ENCODE measurements at places on chromosomes 12 and 14.

DNA sequence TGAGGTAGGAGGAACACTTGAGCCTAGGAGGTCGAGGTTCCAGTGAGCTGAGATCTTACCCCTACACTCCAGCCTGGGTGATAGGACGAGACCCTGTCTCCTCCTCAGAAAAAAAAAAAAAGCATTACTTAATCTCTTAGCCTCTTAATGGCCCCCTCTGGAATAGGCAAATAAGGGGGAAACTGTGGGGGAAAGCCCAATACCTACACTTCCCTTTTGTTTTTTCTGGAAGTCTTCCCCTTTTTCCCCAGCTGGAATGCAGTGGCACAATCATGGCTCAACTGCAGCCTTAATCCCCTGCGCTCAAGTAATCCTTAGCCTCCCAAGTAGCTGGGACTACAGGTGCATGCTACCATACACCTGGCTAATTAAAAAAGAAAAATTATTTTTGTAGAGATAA lies 32.2 kb downstream of the RCOR1 start:
- no peak for DNase-seq

DNA sequence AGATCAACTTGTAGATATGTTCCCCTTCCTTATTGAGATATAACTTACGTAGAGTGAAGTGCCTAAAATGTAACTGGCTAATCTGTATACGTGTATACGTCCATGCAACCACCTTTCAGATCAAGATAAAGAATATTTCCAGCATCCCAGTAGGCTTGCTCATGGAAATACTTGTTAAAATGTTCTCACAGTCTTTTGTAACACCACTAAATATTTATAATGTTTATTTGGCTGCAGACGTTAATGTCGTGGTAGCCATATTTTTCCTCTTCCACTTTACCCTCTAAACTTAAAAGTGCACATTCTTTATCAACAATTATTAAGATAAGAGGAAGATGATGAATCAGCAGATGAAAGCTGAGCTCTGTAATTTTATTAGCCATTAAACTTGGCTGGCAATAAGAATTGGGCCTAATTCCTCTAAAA lies 447.4 kb downstream of the AEBP2 start:
- DNase-seq: no peak

GRCh38 chr14:105978618-105979295 lies 452.4 kb downstream of the TMEM121 start:
- DNase-seq: no peak

- DNase-seq: no peak
Measured at GRCh38 chr12:108461058-108461660, 53.9 kb upstream of the FICD start.

DNA sequence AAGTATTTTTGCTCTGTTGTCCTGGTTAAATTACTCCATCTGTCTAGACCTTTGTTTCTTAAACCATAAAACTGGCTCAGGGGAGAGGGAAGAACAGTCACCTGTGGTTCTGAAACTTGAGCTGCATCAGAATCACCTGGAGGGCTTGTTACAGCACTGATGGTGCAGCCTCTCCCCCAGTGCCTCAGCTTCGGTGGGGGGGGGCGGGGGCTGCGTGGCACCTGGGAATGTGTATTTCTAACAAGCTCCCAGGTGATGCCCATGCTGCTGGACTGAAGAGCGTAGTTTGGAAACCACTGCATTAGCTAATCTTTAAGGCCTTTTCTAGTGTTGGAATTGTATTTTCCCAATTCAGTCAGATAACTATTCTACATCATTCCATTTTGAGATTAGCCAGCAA lies 42.7 kb downstream of the GPHB5 start:
- DNase-seq: no peak

- no peak for DNase-seq
Measured at GRCh38 chr14:74261288-74261687, 22.0 kb downstream of the VSX2 start.

DNA sequence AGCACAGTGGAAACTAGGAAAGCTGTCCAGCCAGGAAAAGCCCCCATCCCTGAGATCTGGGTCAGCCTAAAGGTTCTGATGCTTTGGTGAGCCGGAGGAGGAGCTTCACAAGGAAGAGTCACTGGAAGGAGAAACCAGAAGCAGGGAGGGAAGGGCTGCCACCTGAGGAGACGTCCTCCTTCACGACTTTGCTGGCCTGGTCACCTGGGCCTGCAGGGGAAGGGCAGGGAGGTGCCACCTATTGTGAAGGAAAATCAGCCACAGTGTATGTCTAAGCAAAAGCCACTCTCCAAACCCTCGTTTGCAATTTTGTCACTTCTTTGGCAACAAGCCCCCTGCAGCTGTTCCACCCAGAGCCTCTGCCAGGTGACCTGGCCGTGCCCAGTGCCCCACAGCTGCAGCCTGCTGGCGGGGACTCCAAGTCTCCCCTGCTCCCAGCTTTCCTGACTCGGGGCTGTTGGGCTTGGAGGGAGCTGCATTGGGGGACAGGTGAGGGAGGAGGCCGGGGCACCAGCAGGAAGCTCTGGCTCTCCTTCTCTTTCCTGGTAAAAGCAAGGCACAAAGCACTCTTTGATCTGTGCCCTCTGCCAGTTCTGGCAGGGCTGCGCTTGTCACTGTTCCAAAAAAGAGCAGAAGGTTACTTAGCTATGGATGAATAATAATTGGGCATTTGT lies 120.9 kb upstream of the BCL2L14 start:
- no peak for DNase-seq

GRCh38 chr12:69688471-69689427 lies 10.4 kb downstream of the BEST3 start:
- DNase-seq: peak; percentile 68

DNA sequence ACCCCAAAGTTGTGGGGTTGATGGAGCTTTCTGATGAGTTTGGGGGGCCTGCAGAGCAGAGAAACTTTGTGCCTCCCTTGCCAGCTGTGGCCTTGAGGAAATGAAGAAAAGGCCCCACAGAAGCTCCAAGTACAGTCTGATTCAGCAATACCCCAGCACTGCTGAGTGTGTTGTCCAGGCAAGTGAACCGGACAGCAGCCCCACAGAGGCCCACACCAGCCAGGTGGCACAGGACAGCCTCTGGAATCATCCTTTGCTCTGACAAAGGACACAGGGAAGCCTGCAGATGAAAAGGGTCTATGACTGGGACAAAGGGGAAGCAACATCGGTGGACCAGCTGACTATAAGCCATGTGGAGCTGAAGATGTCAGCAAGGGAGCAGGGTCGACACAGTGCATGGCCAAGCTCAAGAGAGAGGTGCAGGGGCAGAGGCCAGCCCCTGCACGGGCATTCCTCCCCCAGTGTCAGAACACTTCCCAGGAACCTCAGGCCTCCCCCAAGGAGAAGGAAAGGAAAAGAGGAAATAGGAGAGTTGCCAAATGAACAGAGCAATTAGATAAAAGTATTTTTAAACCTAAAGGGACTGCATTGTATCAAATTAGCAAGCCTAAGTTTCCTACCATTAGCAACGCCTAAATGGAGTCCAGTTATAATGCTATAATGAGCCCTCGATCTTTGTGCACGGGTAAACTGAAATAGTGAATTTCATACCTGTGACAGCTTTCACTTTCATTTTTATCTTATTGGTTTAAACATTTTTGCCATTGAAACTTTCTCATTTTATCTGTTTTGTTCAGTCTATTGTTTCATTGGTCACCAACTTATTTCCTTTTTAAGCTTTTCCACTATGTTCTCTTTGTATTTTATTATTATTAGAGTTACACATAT lies 46.3 kb upstream of the PTGDR start:
- DNase-seq: no peak

- DNase-seq: peak; percentile 27
Measured at GRCh38 chr14:59020382-59020781, 168.1 kb upstream of the DAAM1 start.

DNA sequence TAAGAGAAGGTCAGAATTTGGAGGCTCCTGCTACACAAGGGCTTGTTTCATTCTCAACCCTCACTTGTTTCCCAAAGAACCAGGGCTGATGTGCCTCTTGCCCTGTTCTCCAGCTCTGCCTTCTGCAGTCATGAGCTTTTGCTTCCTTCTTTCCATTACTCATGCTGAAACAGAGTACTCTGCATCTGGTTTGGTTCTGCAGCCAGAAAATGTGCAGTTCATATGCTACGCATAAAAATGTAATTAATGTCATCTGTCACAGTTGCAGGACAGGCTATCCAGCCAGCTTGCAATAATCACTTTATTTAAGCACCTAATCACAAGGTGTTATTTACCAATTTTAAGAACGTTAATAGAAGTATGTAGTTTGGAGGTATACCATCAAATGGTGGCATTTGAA lies 150.2 kb downstream of the SRGAP1 start:
- no peak for DNase-seq

- no peak for DNase-seq
Measured at GRCh38 chr14:30185832-30186231, 258.2 kb upstream of the PRKD1 start.

DNA sequence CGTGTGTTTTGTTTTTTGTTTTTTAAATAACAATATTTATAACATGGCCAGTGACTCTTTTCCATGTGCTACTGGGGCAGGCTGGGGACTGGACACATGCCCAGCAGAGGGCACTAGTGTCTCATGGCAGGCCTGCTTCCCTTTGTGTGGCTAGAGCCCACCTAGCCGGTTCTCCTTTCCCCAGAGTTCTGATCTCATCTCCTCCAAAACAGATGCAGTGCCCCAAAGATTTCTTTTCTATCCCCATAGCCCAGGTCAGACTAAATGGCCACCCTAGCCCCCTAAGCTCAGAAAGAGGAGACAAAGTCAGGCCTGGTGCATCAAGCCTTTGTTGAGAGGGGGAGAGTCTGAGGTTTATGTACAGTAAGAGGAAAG lies 21.2 kb downstream of the PRPF40B start:
- peak; percentile 85 for DNase-seq

DNA sequence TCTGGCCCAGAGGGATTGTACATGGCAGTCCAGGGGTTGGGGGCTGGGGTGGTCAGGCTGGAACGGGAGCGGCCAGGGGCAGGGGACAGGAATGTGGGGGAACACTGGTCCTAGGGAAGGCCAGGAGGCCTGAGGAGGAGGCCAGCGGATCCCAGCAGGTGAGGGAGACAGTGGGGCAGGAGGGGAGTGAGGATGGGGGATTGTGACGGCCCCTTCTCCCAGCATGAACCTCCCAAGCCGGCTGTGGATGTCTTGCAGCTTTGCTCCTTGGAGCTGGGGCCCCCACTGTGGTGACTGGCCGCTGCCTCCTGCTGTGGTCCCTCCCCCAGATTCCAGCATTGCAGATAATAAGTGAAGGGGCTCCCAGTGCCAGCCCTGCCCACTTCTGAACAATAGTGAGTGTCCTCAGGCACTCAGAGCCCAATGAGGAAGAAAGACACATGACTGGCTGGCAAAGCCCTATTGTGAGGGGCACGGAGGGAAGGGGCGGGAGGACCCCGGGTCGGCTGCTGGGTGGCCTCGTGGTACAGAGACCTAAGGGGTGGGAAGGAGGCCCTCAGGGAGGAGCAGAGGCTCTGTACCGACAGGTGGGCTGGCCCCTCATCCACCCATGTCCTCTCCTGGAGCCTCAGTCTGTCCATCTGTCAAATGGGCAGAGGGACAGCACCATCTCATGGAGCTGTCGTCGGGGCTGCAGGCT lies 215.0 kb downstream of the KIF26A start:
- DNase-seq: no peak

DNA sequence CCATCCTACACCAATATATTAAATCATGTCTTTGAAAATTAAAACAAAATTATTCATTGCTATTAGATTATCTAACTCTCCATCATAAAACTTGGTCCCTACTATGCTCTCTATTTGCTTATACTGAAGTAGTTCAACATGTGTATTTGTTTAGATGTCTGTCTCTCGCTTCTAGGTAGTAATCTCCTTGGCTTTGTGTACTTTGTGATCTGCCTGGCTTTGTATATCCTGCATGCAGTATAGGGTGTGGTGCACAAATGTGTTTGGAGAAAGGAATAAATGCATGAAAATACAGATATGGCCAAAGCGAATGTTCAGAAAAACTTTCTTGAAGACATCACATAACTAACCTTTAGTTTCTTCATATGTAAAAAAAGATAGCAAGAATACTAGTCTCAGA lies 246.6 kb upstream of the LRFN5 start:
- no peak for DNase-seq

GRCh38 chr14:51897791-51898355 lies 37.5 kb downstream of the GNG2 start:
- no peak for DNase-seq

DNA sequence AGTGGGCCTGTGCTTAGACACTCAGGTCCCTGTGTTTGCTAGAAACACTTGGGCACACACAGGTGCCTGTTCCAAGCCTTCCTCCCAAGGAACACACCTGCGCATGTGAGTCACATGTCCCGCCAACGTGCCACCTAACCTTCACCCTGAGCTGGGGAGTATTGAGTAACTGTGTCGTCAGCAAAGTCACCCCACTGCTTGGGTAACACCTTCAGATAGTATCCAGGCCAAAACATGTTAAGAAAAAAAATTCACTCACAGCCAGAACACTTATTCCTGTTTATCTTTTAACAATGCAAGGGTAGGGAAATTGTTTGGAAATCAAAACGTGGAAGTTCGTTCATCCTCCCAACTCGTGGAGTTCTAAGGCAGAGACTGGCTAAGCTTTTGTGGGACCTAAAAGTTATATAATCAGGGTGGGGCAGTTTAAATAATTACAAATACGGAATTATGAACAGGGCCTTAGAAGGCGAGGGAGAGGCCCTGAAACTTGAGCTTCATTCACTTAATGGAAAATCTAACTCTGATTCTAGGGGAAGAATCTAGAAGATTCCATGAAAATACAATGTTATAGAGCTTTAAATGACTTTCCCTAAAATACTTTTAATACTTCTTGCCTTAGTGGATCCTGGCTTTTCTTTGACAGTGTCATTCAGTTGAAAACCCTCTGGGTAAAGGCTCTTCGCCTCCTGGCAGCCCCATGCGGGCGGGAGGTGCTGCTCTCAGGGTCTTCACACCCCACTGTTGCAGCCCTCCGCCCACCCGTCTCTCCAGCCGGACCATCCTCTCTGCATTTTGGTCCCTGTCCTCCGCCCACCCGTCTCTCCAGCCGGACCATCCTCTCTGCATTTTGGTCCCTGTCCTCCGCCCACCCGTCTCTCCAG lies 30.3 kb upstream of the ADIPOR2 start:
- DNase-seq: no peak

- no peak for DNase-seq
Measured at GRCh38 chr12:112909693-112910092, 2.9 kb downstream of the OAS1 start.

GRCh38 chr14:23670481-23670880 lies 34.3 kb downstream of the DHRS2 start:
- DNase-seq: no peak

- peak; percentile 51 for DNase-seq
Measured at GRCh38 chr12:122204167-122205052, 901 bp downstream of the B3GNT4 start.

- no peak for DNase-seq
Measured at GRCh38 chr12:130385193-130385592, 47.5 kb downstream of the PIWIL1 start.

GRCh38 chr12:114420944-114421335 lies 15.0 kb upstream of the TBX5 start:
- no peak for DNase-seq

- no peak for DNase-seq
Measured at GRCh38 chr14:85300107-85300506, 229.8 kb upstream of the FLRT2 start.

- DNase-seq: no peak
Measured at GRCh38 chr12:1369938-1370500, 224.4 kb downstream of the FBXL14 start.

All from neural progenitor cell (in vitro differentiated cells).